Ascending aorta (tissue), 2 donors: ENCODE measurements at places on chromosomes 11 and 22.
A peak's percentile ranks its signal among the peaks of the same experiment; 100 is the strongest.

- DNase-seq = no peak
These were observed 367.6 kb downstream of the SOX6 start for GRCh38 chr11:15988693-15989231.

DNA sequence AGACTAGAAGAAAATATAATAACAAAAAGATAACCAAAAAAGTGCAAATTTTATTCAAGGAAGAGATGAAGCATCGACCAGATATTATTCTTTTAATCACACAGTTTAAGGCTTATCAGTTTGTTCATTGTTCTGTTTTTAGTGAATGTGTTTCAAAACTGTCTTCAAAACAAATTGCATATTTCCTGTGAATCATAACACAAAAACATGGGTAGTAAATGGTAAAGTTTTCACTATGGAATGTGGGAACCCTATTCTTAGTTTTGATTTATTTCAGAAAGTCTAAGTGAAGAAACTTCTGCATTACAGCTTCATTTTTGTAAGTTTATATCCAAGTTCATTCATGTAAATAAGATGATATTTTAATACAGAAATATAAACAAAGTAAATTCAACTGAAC, 207.6 kb upstream of the LUZP2 start:
- DNase-seq = no peak

DNA sequence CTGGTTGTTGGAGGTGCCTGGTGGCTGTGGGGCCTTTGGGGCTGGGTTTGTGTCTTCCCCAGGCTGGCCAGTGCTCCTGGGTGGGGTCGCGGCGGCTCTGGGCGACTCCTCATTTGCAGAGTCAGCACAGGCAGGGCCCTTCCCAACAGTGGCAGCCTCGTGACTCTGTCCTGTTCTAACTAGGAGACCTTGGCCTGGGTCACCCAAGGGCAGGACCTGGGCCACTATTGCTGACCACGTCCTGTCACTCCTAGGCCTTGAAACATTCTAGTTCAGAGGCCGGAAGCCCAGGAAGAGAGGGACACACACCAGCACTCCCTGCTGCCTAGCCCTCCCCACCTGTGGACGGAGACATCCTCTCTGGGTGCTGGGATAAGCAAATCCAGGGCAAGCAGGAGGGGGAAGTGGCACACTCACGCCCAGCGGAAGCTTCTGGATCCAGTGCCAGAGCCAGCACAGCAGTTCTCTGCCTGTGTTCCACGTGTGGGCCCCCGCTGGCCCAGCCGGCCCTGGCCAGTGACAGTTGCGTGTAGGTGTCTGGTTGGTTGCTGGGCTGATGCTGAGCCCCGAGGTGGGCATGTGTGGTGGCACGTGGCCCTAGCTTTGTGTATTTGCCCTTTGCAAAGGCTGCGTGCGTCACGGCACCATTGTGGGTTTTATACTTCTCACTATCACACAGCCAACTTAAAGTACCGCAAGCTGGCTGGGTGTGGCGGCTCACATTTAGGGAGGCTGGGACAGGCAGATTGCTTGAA, 4.3 kb upstream of the CHID1 start:
- DNase-seq = peak; percentile 85

GRCh38 chr11:45098929-45099328, 47.5 kb upstream of the PRDM11 start:
- peak; percentile 38 for DNase-seq

DNA sequence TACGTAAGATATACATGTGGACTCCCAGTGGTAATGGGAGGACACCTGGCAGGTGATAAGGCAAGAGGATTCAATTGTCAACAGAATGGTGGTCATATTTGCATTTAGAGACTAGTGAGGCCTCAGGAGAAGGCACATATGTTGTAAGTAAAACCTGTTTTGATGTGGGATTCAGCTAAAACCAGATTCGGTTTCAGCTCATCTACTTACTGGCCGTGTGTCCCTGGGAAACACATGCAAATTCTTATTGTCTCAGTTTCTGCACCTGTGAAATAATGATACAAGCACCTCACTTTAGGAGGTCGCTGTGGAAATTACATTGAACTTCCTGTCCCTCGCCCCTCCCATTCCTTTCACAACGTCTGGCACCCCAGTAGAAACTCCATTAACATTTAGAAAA, 78.9 kb upstream of the FIBIN start:
- DNase-seq = no peak

- no peak for DNase-seq
These were observed 66.2 kb upstream of the CCND1 start for GRCh38 chr11:69574608-69575255.

DNA sequence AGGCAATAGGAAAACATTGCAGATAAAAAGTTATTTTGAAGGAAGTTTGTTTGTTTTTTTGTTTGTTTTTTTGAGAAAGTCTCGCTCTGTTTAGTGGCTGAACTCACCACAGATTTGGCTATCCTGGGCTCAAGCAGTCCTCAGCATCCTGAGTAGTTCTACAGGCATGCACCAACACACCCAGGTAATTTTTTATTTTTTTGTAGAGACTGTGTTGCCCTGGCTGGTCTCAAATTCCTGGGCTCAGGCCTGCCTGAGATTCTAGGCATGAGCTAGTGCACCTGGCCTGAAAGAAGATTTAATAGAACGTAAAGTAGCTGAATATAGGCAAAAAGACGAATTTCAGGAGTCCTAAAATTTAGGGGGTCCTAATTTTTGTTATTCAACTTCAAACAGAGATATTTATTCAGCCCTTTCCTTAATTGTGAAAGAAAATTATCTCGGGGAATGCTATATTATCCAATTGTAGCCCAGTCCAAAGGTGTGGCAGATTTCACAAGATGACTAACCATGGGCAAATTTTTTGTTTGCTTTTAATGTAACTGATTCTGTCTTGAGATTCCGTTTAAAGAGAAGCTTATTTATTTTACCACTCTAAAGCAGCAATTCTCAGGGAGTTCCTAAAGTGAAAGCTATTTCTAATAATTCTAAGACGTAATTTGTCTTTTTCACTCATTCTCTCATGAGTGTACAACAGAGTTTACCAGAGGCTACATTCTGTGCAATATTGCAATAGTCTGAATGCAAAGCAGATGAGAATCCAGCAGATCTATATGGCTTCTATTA, 940 bp downstream of the IL18 start:
- no peak for DNase-seq
